ENCODE measurements at places on chromosomes 1 and 21. TPM values are rescaled to one million over a fixed set of nuclear protein-coding genes. Genes with fewer than 3 reads are reported as not detected.

Gene TTC4
- 27.4 TPM for total RNA-seq

Gene OPTC
- not detected for total RNA-seq

Gene CAMK2N1
- total RNA-seq, result 66.8 TPM

Gene SRRM1
- total RNA-seq, result 67.9 TPM

Gene SOD1
- total RNA-seq, result 360 TPM

Gene DIPK1A
- total RNA-seq, result 8.8 TPM

Gene HES5
- not detected for total RNA-seq

Gene AGRN
- 124 TPM for total RNA-seq

Gene VAV3
- 1.4 TPM for total RNA-seq

Gene NHLH1
- total RNA-seq, result 0.34 TPM

Gene EFNA1
- 27.4 TPM for total RNA-seq

Gene KCNE2
- total RNA-seq, result not detected

Gene LAMC1
- total RNA-seq, result 126 TPM

Gene SIK1
- total RNA-seq, result 15.5 TPM

Gene UBE2U
- total RNA-seq, result not detected

Gene GNAT2
- total RNA-seq, result not detected

Gene FCRL5
- total RNA-seq, result not detected

Gene CELA3A
- not detected for total RNA-seq

Gene MYCL
- total RNA-seq, result 0.62 TPM

Gene TINAGL1
- total RNA-seq, result 0.76 TPM

All from A549 treated with ZK216348 at 1 μM for 4 hours (cell line).